GOT3 (cell line): ENCODE measurements at places on chromosomes 2 and 18.

- DNase-seq, result no peak
These were observed 39.5 kb upstream of the FIGN start for GRCh38 chr2:163775304-163775703.

- no peak for DNase-seq
These were observed 382.3 kb upstream of the NXPH2 start for GRCh38 chr2:139162456-139162855.

GRCh38 chr2:127715778-127716449, 14.6 kb downstream of the SFT2D3 start:
- DNase-seq, result no peak

- no peak for DNase-seq
These were observed 129.3 kb downstream of the RDH14 start for GRCh38 chr2:18430996-18431748.

- no peak for DNase-seq
These were observed 14.7 kb downstream of the DAW1 start for GRCh38 chr2:227886149-227886548.

DNA sequence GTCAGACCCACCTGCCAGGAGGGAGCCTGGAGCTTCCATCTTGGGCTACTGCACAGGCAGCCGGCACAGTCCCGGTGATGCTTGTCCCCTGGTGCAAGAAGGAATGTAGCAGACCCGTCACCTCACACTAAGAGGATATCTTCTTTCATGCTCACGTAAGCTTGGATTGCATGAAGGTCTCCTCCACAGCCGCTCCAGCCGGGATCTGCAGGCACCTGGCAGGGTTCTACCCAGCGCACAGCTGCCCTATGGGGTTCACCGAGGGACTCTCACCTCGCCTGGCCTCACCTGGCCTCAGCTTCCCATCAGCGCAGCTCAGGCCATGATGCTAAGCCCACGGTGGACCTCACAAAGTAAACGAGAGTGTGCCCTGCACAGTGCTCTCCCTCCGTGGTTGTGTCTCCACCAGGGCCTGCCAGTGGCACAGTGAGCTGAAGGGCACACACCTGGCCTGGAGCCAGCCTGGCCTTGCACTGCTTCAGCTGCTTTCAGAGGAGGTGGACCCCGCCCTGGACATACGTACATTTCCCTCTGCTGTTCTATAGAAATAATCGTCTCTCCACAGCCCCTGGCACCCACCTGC, 239.1 kb downstream of the SEPTIN10 start:
- no peak for DNase-seq

DNA sequence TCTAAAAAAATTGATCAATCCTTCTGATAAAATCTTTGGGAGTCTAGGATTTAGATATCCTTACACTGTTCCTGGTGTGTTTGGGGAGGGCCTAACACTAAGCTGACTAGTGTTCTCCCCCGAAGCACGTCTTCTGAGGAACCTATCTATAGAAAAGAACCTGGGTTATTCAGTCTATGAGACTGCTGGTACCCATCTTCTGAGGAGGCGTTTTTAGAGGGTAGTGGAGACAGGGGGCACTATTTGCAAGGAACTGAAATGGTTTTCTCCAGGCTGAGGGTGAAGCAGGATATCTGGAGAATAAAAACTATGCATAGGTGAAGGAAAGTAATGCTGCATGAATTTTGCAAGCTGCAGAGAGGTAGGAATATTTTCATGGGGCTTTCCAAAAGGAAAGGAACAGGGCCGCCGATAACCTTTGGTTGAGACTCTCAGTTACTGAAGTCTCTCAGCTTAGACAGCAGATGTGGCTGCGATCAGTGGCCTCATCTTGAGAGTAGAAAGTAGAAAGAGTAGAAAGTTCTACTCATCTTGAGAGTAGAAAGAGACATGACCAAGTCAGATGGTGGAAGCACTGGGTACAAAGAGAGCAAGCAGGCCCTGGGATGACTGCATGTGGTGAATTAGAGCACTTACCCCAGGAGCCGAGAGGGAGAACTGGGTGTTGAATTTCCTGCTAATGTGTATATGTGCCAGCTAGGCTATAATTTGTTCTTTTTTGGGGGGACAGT, 31.8 kb upstream of the KCNE4 start:
- DNase-seq, result no peak

DNA sequence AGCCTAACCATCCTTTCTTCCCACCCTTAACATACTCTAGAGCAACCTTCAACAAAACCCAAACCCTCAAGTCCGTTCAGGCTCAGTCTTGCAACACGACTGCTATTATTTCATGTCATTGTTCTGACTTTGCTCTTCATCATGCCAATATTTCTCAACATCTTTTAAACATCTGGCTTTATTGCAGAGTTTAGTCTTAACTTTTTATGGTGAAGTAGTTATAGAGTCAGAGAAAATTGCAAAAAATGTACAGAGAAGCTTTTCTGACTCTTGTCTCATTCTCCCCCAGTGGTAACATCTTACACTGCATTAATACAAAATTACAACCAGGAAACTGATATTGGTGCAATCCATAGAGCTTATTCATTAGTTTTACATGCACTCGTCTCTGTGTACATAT, 3.9 kb downstream of the MARCO start:
- no peak for DNase-seq

DNA sequence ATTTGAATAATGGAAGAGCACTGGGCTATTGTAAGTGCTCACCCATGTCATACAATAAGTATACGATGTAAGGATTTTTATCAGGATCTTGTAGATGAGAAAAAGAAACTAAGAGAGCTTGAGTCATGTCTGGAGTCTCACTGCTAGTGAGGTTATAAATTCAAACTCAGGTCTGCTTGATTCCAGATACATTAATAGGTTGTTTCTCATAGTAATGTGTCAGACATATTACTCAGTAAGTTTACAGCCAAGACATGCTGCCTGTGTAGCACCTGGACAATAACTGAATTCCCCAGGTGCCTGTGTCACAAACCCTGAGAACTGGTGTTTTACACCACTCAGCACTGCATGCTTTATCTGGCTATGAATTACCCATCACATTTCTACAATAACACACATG, 216.9 kb upstream of the LRP1B start:
- DNase-seq, result no peak

- no peak for DNase-seq
These were observed 3.8 kb downstream of the LBH start for GRCh38 chr2:30235008-30235655.

GRCh38 chr2:15127301-15127700, 433.8 kb downstream of the NBAS start:
- no peak for DNase-seq

- DNase-seq, result no peak
These were observed 14.8 kb downstream of the CAD start for GRCh38 chr2:27231921-27232320.

DNA sequence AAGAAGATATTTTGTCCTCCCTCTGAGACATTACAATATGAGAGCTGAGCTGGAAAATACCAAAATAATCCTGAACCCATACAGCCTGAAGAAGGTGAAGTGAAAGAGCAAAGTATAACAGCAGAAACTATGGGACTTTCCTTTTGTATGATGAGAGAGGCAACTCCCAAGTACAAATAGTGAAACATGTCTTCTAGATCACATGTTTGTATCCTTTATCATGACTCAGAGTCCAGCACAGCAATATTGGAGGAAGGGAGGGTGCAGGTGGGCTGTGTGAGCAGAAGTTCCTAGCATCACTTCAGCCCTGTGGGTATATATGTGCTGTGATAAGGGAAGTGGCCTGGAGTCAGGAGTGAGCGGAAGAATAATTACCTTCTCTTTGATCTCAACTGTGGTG, 265.6 kb upstream of the NRXN1 start:
- DNase-seq, result no peak

DNA sequence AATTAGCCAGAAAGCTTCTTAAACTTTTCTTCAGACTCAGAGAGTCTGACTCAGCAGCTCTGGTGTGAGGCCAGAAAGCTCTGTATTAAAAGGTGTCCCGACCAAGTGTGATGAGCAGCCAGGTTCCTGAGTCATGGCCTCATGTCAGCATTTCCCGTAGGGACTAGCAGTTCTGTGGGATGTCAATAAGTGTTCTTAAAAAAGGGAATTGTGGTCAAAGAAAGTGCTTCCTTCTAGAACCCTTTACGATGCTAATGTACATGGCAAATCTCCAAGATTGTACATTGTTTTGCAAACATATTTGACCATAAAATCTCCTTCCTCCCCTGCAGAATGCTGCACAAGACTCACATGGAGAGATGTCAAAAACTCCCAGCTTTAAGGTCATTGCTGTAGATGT, 80.1 kb downstream of the PLA2R1 start:
- DNase-seq, result no peak

DNA sequence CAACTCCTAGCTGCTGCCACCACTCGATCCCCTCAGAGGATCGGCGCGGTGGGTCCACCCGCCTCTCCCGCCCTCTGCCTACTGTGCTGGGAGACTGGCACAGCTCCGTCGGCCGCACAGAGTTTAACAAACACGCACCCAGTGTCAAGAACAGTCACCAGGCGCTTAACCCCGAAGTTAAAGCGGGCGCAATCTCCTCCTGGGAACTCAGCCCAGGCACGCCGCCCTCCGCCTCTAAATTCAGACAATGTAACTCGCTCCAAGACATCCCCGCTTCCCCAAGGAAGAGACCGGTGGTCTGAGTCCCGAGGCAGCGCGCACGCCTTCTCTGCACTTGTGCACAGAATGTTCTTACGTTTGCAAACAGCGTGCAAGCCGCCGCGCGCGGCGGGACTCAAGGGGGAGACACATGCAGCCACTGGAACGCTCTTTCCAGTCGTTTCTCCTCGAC, 533 bp downstream of the CXCR4 start:
- no peak for DNase-seq

DNA sequence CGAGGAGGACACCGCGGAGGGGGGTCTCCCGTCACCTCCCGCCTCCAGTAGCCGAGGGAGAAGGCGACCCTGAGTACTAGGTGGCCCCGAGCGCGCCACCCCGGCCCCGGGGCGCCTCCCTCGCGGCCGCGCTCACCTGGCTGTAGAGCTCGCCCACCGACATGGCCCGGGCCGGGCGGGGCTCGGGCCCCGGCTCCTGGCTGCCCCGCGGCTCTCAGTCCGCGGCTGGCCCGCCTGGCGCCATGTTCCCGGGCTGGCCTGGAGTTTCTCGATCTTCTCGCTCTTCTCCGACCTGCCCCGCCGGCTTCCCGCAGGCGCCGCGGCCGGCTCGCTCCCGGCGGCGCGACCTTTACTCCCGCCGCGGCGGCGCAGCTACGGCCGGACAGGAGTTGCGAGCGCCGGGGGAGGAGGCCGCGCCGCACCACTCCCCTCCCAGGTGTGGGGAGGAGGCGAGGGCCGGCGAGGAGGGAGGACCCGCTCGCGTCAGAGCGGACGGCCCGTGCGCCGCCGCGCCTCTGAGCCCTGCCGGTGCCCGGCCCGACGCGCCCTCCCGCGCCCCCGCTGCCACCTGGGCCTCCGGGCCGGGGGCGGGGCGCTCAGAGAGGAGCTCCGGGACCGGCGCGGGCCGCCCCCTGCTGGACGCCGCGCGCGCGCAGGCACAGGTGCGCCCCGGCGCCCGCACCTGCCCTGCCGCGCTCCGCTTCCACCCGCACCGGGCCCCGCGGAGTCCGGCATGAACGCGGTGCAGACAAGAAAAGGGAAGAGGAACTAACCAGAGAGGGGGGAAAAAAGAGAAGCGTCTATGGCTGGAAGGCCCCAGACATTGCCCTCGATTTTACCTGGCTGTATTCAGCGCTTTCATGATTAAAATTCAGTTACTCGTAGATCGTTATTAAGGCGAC, at the start of gene MYO5B:
TSS of gene MYO5B (minus strand) at position 517 of the 902 bp plus-strand sequence. CDS start at position 163, 354 bp downstream.
- no peak for DNase-seq

DNA sequence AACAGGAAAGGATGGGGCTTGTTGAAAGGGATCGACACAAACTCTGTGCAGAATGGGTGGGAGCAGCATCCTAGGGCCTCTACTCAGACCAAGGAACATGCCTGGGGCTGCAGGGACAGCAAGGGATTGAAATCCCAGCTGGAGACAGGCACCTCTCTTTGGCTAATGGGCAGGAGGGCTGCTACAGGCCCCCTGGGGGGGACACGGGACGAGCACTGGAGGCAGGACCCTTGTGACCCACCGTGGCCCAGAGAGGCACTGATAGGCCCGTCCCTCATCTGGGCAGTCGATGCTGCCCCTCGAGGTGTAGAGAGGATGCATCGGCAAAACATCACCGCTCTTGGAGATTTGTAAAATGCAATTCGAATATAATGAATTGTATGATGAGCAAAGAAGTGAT, 5.1 kb downstream of the HS1BP3 start:
- no peak for DNase-seq

- no peak for DNase-seq
These were observed 1002.8 kb upstream of the NRXN1 start for GRCh38 chr2:52034706-52035105.

GRCh38 chr2:45708501-45708900, 57.0 kb downstream of the PRKCE start:
- DNase-seq, result no peak

DNA sequence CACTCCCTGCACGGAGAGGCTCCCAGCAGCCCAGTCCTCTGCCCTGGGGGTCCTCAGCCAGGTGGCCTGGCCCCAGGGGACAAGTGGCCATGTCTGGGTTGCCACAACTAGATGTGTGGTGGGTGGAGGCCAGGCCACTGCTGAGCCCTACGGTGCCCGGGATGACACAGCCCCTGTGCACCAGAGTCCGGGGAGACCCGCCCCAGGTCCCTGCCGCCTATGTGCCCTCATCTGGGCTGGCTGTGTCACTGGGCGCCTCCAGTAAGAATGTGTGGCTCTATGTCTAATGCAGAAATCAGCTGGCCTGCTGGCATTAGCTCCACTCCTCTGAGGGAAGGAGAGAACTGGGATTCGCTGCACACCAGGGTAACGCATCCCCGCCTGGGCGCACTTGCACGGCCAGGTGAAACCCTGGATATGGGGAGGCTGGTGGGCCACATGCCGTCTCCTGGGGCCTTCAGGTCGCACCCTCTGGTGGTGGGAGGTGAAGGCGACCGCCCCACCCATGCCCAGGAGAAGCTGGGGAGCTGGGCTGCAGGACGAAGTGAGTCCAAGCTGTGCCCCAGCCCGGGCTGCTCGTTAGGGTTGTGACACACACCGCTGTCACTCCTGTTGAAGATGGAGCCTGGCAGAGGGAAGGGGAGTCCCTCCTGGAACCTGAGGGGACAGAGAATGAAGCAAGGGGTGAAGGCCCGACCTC, 136.1 kb downstream of the PTGR3 start:
- DNase-seq, result no peak

DNA sequence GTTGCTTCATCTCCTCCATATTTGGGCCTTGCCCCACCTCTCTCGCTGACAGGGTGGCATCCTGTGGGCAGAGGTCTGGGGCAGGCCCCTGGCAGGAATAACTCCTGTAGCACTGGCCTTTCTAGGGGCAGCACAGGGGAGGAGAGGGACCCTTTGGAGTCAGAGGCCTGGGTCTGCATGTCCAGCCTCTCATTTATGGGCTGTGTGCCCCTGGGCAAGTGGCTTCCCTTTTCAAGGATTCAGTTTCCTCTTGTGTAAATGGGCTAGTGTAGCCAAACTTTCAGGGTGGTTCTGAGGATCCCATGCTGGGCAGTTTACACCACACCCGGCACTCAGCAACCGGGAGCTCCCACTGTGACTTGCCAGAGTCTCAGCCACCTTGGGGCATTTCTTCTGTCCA, 23.4 kb downstream of the ADRA2B start:
- DNase-seq, result no peak

DNA sequence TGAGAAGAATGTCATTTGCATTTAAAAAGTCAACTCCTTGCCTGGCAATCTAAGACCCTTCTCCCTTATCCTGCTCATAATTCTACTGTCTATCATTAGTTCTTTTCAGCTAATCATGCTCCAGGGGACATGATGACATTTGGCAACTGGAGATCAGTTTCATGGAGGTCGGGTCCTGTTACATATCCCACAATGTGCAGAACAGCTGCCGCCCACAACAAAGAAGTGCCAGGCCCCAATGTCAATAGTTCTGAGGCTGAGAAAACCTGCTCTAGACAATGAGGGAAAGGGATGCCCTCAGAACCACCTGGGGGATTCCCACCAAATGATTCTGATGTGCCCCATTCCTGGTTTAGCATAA, 53.4 kb upstream of the IL1RL1 start:
- DNase-seq, result no peak
